ENCODE measurements at places on chromosomes 11 and 22.

DNA sequence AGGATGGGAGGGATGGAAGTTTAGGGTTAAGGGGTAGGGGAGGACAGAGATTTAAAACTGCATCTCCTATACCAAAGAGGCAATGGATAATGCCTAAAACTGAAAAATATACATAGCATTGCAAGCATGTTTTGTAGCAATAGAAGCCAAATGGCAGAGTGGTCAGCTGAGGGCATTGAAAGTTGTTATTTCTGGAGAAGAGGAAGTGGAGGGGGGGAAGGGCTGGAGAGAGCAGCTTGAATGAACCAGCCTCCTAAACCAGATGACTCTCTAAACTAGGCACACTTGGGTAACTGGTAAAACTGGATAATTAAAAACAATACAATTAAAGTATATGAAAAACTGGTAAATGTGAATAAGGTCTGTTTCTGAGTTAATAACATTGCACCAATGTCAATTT lies 70.3 kb upstream of the TP53I11 start:
- DNase-seq, result no peak

GRCh38 chr11:117410861-117411710 lies 83.4 kb downstream of the CEP164 start:
- no peak for DNase-seq

DNA sequence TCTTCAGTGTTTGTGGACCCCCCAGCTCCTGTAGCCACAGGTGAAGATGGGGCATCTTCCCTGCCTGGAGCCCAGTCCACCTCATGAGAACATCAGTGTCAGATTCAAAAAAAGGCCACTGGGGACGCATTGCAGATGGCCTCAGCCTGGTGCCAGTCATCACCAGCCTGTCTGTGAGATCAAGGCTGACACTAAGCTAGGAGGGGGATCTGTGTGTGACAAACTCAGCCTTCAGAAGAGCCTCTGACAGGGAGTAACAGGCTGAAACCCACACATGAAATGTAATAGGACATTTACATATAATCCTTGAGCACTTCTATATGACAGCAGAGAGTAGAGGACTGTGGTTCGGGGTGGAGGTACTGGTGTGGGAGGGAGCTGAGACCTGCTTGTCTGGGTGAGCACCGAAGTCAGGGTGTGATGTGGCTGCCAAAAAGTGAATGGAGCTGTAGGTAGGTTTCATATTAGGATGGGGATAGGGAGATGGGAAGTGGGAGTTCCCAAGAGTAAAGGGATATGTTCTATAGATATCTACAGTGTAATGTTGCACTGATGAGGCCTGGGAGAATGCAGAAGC lies 20.5 kb upstream of the CCDC134 start:
- DNase-seq, result no peak

DNA sequence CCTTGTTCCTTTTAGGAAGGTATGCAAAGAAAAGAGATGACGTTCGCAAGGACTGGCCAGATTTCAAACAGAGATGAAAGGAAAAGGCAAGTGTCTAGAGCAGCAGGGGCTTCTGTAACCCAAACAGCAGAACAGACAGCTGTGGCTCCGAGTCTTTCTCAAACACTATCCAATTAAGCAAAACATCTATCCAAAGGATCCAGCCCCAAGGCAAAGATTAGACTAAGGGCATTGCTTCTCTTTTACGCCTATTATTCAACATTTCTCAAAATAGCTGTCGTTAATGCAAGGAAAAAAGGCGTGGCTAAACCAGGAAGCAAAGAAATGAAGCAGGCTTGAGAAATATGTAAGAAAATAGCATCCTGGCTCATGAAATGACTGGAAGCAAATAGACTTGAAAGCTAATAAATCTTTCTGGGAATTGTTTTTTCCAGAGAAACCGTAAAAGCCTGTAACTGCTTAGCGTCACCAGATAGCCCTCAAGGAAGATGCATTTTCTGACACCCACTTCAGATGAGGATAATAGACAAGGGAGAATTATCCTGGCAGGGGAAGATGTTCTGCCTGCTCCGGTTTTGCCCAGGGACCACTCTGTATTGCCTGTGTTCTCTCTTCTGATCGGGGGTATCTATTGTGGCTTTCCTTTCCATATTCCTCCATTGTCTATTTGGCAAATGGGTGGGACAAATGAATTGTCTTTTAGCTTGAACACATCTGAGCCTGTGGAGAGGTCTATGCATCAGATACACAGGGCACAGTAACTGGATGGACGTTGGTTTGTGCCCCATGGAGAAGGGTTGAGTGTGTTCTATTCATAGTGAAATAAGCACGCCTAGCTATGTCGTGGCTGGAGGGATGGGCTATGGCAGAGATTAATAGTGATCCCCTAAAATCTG lies 20.2 kb downstream of the C11orf96 start:
- no peak for DNase-seq

GRCh38 chr22:33891455-33891854 lies 28.8 kb downstream of the LARGE1 start:
- DNase-seq, result no peak

DNA sequence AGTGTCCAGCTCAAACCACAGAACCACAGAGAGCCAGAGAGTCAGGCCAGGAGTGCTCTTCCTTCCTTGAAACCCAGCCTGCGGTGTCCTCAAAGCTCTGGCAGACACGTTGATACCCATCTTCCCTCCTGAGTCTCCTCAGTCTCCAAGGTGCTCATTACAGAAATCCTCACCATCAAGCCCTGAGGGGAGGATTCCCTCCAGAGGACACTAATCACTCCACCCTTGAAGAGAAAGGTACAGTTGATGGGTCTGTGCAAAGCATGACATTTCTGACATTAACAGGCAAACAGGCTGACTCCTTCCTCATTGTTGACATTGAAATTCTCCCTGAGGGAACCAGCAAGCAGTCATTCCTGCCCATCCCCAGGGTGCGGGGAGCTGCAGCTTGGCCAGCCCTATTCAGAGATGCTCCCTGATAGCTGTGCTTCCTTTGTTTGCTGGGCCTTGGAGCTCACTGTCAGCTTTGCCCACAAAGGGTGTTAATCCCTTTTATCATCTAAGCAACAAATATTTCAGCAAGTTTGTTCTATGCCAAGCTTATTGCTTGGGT lies 101.7 kb upstream of the CSNK2A3 start:
- no peak for DNase-seq

- DNase-seq, result no peak
These were observed 46.9 kb upstream of the OR4B1 start for GRCh38 chr11:48169717-48170116.

DNA sequence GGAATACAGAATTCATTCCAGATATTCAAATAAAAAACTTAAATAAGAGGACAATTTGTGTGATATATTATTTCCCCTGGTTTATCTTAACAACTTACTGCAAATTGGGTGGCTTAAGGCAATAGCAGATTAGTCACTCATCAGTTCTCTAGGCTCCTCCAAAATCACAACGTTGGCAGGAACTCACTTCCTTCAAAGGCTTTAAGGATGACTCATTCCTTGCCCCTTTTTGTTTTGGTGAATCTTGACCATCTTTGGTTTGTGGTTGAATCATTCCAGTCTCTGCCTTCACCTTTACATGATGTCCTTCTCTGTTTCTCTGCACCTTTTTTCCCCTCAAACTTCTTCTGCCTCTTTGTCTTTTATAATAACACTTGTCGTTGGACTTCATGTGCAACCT lies 3.4 kb downstream of the OR10AG1 start:
- DNase-seq, result no peak
